ENCODE measurements at places on chromosomes 5 and 9. TPM values are rescaled to one million over a fixed set of nuclear protein-coding genes. Genes with fewer than 3 reads are reported as not detected.

Gene ZNF483
- total RNA-seq: 41.5 TPM

Gene INSL4
- not detected for total RNA-seq

Gene EQTN
- total RNA-seq: 0.73 TPM

Gene LCN15
- total RNA-seq: not detected

Gene MSMP
- not detected for total RNA-seq

Gene PLPP7
- 6.6 TPM for total RNA-seq

Gene AGXT2
- total RNA-seq: not detected

Gene MED22
- total RNA-seq: 22.0 TPM

Measured in cerebellum (tissue), 4 donors.